ENCODE measurements at places on chromosomes 16 and 17.

DNA sequence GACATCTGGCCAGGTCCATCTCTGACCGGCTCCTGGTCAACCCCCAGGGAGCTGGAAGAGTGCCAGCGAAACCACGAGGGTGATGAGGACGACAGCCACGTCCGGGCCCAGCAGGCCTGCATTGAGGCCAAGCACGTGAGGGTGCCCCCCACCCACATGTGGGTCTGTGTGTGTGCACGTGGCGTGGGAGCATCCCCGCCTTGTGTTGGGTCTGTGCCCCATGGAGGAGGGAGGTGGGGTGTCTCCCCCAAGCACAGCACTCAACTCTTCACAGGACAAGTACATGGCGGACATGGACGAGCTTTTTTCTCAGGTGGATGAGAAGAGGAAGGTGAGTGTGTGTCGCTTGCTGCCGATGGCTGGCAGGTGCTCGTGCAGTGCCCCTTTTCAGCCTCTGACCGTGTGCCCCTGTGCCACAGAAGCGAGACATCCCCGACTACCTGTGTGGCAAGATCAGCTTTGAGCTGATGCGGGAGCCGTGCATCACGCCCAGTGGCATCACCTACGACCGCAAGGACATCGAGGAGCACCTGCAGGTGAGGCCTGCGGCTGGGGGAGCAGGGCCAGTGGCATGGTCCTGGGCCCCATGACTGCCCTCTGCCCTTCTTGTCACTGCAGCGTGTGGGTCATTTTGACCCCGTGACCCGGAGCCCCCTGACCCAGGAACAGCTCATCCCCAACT is 1.7 kb downstream of the STUB1 start:
- DNase-seq = no peak

- peak; percentile 36 for DNase-seq
Observed at GRCh38 chr17:19239544-19239943, 2.4 kb downstream of the EPN2 start.

DNA sequence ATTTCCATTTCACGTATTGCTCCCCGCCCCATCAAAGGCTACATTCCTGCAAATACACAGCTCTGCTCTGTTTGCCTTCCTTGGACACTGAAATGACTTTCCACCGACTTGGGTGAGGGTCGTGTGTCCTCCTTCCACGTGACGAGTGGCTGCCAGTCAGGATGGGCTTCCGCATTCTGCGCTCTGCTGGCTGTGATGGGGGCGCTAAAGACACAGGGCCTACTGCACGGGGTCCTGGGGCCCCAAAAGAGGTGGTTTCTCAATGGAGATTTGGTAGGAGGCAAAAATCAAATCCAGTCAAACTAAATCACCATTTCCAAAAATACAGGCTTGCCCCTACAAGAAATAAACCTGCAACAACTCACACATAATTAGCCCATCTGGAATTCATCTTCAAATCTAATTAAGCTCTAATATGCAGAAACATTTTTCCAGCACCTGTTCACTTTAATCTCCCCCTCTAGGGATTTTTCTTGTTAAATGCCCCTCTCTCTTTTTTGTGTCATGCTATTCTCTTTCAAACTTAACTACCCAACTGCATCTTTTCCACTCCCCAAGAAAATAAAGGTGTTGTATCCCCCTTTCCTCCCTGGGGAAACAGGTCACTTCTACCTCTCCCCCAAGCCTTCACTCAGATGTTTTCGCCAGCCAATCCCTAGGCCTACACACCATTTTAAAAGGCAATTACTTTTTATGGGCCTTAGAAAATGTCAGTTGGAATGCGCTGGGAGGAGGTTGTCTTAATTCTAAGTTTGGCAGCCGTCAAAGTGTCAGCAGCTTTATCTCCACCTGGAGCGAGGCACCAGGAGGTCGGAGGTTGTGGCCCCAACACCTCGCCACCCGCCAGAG is 21.9 kb upstream of the FAAP100 start:
- no peak for DNase-seq

- DNase-seq = no peak
Observed at GRCh38 chr16:59993101-59993500, 1259.0 kb upstream of the GOT2 start.

DNA sequence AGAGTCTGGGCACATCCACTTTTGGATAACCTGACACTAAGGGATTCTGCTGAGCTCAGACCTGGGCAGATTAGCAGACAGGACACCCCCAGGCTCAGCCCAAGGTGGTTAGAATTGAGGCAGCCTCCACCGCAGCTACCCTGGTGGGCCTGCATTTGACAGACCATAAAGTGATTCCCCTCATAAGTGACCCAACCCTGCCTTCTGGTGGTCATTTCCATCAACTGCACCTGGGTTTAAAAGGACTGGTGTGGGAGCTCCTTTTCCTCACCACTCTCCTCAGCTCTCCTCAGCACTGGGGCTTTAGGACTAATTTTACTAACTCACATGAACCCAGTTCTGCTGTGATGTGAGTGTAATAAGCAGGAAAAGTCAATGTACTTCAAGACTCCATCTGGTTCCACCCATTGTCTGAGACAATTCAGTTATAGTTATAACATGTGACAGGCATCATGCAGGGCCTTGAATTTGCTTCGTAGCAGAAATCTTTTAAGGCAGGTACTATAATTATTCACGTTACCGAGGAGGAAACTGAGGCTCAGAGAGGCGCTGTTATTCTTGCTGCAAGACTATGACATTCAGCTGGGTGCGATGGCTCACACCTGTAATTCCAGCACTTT is 42.5 kb downstream of the MYH3 start:
- peak; percentile 68 for DNase-seq

Measured in testis (tissue), 5 donors.